ENCODE measurements at places on chromosomes 11 and 22. TPM values are rescaled to one million over a fixed set of nuclear protein-coding genes. Genes with fewer than 3 reads are reported as not detected.
A peak's percentile ranks its signal among the peaks of the same experiment; 100 is the strongest.

DNA sequence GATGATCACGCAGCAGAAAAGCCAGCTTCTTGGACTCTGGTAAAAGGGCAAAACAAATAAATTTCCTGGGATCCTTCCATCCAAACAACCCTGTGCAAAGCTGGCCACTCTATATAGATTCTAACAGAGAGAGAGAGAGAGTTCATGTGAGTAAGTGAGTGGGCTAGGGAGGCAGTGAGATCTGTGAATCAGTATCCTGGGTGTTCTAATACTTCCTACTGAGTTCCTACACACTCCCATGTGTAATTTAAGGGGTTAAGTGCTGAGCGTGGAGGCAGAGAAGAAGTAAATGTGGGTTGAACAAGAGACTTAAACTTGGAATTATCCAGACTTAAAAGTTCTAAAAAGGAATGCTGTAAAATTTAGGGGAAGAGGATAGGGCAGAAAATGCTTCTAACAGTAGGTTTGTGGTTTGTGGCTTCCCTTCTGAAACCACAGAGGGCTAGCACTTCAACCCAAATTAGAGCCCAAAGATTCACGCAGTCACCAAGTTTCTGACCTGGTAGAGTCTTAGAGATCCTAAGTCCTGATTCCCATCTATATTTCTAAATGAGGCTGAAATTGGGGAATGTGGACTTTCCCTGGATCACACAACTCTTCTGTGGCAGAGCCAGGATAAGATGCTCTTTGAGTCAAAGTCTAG is 413.9 kb downstream of the TENM4 start:
- DNase-seq, result no peak

GRCh38 chr11:85752890-85753581 is 57.9 kb downstream of the SYTL2 start:
- DNase-seq, result no peak

Gene MIAT
- 0.28 TPM for total RNA-seq

Gene OR4C3
- total RNA-seq, result not detected

DNA sequence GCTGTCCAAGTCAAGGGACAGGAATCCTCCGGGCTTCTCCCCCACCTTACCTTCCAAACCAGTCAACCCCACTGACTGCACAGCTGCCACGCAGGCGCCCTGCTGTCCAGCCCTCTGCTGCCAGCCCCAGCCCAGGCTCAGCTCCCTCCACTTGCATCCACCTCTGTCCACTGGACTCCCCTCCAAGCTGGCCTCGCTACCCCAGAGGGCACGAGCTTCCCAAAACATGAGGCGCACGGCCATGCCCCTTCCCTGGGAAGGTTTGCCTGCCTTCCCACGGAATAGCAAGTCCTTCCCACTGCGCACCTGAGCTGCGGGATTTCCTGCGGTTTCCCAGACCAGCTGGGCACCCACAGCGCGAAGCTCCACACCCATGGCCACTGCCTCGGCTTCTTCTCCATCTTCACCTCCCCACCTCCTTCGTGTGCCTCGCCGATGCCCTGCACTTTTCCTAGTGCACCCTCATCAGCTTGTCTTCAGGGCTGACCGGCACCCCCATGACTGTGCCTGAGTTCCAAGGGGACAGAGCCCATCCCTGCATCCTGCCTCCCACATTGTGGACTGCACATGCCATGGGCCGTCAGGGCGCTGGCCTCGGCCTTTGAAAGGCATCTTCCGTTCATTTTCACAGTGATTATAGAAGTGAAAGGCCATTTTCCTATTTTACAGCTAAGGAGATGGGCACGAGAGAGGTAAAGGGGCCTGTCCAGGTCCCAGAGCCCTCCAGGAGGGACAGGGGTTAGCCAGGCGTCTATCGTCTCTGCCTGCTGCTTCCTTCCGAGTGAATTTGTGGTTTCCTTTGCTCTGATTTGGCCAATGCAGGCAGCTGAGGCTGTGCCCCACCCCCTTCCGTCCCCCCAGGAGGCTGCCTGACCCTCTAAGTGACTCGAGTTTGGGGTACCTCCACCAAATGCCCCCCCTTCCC is 16.4 kb downstream of the IFITM10 start:
- no peak for DNase-seq

- DNase-seq, result peak; percentile 55
These were observed 16.8 kb downstream of the RAB30 start for GRCh38 chr11:83054904-83055380.

Measured in foreskin keratinocyte (primary cell).